Tibial nerve (tissue), 4 donors: ENCODE measurements at places on chromosomes 7 and 10. TPM values are rescaled to one million over a fixed set of nuclear protein-coding genes. Genes with fewer than 3 reads are reported as not detected.

The MYOF gene
- 61.8 TPM for total RNA-seq

DNA sequence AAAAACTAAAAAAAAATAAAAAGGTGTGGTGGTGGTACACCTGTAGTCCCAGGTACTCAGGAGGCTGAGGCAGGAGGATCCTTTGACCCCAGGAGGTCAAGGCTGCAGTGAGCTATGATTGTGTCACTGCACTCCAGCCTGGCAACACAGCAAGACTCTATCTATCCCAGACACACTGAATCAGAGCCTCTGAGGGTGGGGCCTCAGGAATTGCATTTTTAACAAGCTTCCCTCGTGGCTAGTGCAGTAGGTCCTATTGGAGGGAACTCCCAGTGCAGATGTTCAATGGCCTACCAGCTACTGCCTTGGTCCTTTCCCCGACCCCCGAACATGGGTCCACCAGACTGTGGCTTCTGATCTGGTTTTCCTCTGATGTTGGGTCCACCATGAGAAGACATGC, 14.9 kb downstream of the STRA8 start:
- no peak for DNase-seq

The OPN4 gene
- total RNA-seq, result 0.59 TPM

GRCh38 chr7:124723012-124723411, 42.6 kb downstream of the GPR37 start:
- no peak for DNase-seq

DNA sequence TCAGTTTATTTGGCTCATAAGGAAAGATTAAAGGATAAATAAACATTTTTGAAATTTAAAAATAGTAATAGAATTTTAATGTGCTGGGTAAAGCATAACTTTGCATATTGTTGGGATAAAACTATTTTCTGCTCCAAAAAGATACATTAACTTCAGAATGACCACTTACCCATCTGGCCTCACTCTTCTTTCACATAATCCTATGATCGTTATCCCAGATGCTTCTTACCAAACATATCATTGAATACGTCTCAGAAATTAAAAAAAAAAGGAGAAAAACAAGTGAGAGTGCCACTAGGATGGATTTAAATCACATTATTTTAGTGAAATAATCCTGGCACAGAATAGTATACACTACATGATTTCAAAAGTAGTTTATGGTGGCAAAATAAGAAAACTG, 677.5 kb upstream of the ZWINT start:
- no peak for DNase-seq
